ENCODE measurements at places on chromosomes 2 and 18.

DNA sequence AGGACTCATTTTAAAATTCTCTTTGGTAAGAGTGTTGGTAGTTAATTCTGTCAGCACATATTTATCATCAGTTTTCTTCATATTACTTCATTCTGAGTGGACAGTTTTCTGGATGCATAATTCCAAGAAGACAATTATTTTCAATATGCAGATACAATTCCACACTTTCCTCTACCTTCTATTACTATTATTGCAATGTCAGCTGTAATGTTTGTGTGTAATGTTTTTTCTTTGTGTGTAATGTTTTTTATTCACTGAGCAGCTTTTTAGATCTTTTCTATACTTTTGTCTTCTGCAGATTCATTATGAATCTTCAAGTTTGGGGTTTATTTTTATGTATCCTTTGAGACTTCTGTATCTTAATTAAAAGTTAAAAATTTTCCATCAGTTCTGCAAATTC lies 264.0 kb upstream of the VRK2 start:
- DNase-seq: no peak

DNA sequence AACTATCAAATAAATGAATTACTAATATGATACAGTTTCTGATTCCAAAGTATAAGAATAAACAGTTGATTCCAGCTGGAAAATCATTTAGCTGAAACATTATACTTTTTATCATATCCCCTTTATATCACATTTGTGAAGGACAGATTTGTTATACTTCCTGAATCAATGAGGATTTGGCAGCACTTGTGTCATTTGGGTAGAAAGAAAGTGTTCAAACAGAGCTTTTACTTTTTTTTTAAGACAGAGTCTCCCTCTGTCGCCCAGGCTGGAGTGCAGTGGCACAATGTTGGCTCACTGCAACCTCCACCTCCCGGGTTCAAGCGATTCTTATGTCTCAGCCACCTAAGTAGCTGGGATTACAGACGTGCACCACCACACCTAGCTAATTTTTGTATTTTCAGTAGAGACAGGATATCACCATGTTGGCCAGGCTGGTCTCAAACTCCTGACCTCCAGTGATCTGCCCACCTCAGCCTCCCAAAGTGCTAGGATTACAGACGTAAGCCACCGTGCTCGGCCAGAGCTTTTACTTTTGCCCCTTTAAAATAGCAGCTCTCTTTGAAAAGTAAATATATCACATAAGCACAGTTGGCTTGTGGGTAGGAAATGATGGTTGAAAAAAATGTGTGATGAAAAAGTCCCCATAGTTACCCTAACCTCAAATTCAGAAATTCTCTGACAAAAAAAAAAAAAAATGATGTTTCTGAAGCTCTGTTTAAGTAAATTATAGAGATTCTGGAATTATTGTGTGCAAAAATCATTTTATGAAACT lies 95.2 kb downstream of the DTNA start:
- DNase-seq: no peak

- no peak for DNase-seq
Measured at GRCh38 chr2:173239644-173240043, 115.0 kb upstream of the CDCA7 start.

DNA sequence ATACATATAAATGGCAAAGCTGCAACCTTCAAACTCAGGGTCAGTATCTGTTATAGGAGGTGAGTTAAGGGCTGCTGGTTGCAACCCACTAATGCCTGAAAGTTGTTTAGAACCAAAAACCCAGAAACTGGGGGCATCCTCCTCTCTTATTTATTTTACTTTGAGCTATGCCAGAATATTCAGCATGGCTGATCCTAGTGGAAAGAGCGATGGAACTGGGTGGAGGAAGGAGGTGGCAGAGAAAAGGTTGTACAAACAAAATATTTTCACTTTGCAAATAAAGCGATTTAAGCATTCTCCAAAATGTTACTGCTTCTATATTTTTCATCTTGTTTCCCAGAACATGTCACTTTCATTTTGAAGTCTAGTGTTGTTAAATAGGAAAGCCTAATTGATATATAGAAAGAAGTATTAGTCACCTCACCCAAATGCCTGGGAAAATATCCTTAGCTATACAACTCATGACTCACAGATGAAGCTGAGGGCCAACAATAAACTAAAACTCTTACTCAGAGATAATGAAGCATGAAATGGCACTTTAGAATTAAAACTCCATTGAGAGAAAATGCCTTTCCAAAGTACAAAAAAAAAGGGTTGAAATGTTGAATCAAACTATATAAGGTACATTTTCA lies 251.4 kb upstream of the UBE2E3 start:
- no peak for DNase-seq

DNA sequence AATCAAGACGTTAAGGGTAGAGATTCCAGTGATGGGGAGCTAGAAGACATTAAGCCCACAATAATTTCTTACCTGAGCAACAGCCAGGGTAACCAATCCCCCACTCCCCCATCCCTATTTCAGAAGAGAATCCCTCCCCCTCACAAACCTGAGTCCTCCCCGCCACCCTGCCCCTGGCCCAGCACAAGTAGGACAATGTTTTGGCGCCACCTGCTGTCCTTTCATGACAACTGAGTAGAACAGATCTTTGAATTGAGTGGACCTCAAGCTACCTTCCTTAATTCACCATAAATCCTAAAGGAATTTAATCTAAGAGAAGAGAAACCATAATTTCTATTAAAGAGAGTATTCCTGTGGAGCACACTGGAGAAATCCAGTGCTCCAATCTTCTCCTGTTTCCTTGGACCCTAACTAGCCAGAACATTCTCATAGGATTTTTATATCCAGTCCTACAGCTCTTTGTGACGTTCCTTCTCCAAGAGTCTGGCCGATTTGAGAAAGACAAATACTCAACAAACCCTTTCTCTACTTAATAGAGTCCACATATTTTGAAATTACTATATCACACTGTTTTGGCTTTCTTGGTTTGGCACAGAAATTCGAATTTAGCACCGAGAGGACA lies 41.1 kb downstream of the NHEJ1 start:
- DNase-seq: peak; percentile 48

DNA sequence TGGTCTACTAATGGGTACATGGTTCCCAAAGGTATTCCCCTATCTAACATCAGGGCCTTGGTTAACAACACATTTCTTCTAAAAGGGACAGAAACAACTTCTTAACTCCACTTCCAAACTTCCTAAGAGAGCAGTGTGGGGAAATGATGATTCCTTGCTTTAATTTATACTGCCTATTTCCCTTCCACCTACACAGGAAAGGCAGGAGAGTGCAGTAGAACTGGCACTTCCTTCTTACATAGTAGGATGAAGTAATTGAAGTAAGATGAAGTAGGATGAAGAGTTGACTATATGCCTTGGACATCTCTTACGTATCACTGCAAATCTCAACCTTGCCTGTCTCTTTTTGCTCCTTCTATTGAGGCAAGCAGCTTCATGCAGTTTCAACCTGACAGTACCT lies 54.7 kb downstream of the CD28 start:
- no peak for DNase-seq

- DNase-seq: no peak
Measured at GRCh38 chr2:176187899-176188773, at the start of gene HOXD1. TSS of gene HOXD1 (plus strand) at chr2:176188668. CDS start at chr2:176188802, 134 bp downstream.

- DNase-seq: no peak
Measured at GRCh38 chr2:197920088-197920487, 115.7 kb downstream of the PLCL1 start.

- no peak for DNase-seq
Measured at GRCh38 chr2:197950724-197951123, 146.3 kb downstream of the PLCL1 start.
